ENCODE measurements at places on chromosomes 5 and 9. TPM values are rescaled to one million over a fixed set of nuclear protein-coding genes. Genes with fewer than 3 reads are reported as not detected.

The GARIN3 gene
- polyA plus RNA-seq, result 0.70 TPM

The PCDHB5 gene
- polyA plus RNA-seq, result 2.1 TPM

The CER1 gene
- polyA plus RNA-seq, result not detected

The PCDHB4 gene
- polyA plus RNA-seq, result 16.8 TPM

The TAF11L5 gene
- polyA plus RNA-seq, result not detected

The PRUNE2 gene
- 18.6 TPM for polyA plus RNA-seq

The SPATA31A1 gene
- polyA plus RNA-seq, result not detected

The RNF180 gene
- polyA plus RNA-seq, result 9.9 TPM

The ACTBL2 gene
- polyA plus RNA-seq, result not detected

The SVEP1 gene
- polyA plus RNA-seq, result 0.28 TPM

The ANKRD33B gene
- polyA plus RNA-seq, result 4.2 TPM

The PCDHB9 gene
- 0.21 TPM for polyA plus RNA-seq

The ABCA2 gene
- 0.60 TPM for polyA plus RNA-seq

The CDH12 gene
- polyA plus RNA-seq, result 20.3 TPM

The ZNF879 gene
- 2.8 TPM for polyA plus RNA-seq

The LHX3 gene
- not detected for polyA plus RNA-seq

Data from Purkinje cell (primary cell).